ENCODE measurements at places on chromosomes 7 and 10.

- peak; percentile 23 for DNase-seq
These were observed 10.3 kb downstream of the CRHR2 start for GRCh38 chr7:30671793-30672465.

- no peak for DNase-seq
These were observed 71.5 kb upstream of the SLC13A1 start for GRCh38 chr7:123271231-123271630.

DNA sequence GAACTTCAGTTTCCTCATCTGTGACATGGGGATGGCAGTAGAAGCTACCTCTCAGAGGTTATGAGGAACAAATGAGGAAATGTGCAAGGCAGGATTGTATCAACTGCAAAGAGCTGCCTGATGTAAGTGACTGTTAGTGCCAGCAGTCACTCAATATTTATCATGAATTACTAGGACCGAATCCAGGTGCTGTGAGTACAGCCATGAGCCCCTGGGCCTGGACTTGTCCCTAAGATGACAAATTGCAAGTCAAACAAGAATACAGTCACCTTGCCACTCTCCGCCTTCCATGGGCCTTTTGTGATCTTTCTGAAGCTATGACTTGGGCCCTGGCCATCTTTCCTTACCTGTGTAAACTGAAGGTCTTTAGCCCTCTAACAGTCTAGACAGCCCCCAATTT is 27.7 kb upstream of the TLX1 start:
- DNase-seq, result no peak

DNA sequence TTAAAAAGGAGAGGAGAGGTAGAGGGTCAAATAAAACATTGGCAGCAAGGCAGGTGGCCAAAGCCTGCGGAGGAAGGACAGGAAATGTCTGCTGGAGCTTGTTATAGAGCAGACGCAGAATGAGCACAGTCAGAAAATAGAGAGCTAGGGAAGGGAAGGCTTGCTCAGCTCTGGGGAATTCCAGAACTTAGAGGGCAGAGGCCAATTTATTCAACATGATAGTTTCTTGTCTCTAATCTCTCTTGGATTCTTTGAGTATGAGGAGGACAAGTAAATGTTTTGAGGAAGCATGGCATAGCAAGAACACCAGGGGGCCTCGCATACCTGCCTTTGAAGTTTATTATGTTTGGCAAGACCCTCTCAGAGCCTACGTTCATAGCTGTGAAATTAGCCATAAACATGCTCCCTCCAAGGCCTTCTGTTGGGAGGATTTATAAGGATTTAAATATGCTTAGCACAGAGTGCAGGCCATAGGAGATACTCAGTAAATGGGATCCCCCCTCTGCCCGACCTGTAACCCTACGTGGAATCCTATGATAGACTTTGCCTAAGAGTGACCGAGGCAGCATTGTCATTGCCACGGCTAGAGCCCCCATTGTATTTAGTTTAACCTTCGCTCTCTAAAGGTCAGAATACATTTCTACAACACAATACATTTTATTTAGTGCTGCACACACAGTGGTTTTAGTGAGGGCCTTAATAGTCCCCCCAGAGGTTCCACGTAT is 293.9 kb downstream of the CCDC3 start:
- DNase-seq, result peak; percentile 91

DNA sequence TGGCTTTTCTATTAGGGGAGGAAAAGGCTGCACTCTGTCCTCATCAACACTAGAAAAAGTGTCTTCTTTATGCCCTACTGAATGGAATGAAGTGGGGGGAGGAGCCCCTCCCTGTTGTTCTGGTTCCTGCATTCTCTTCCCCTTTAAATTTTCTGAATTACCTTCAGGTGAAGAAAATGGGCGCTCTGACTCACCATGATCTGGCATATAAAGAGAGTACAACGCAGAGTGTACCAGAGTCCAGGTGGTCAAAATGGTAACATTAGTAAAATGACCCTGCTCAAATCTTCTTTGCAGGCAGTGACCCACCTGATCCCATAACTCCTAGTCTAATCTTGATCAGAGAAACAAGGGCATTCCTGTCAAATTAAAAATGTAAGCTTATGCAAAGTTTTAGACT is 80.7 kb downstream of the THSD7A start:
- DNase-seq, result no peak

DNA sequence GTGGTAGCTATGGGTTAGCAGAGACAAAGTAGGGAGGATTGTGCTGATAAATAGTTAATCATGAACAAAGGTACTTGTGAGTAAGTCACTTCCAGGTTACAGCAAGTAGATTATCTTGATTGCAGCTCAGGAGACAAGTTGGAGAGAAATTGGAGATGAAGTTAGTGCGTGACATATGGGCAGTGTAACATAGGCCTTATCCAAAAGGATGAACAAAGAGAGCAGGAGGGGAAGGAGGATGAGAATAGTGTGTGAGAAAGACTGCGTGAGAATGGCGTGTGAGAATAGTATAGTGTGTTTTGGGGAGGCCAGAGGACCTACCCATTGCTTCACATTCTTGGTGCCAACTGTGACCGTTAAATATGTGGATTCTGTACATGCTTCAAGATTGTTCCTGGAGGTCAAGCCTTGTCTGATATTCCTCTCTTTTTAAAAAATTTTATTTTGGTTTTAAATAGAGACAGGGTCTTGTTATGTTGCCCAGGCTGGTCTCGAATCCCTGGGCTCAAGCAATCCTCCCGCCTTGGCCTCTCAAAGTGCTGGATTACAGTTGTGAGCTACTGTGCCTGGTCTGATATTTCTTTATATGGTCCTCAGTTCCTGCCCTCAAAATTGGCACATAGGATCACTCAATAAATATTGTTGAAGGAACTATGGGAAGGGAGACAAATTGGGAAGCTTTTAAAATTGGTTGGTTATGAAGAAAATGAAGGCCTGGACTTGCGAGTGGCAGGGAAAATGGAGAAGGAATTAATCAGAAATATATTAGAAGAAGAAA is 3.2 kb downstream of the VCL start:
- DNase-seq, result no peak

DNA sequence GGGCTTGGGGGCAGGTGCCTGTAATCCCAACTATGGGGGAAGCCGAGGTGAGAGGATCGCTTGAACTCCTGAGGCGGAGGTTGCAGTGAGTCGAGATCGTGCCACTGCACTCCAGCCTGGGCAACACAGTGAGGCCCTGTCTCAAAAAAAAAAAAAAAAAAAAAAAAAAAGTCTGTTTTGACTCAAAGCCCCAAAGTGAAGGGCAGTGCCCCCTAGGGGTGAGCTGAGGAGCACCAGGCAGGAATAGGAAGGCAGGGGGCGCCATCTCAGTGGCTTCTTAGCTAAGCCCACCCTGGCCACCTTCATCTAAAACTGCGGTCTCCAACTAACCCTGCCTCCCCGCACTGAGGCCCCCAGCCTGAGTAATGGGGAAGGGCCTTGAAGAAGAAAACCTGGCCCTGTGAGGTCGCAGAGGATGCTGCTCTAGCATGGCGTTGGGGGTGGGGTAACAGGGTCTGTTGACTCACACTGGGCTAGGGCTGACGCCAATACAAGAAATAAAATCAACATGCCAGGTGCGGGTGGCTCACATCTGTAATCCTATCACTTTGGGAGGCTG is 9.8 kb downstream of the PODXL start:
- no peak for DNase-seq

All from AG04450 (cell line).